ENCODE measurements at places on chromosomes 2 and 18. TPM values are rescaled to one million over a fixed set of nuclear protein-coding genes. Genes with fewer than 3 reads are reported as not detected.

DNA sequence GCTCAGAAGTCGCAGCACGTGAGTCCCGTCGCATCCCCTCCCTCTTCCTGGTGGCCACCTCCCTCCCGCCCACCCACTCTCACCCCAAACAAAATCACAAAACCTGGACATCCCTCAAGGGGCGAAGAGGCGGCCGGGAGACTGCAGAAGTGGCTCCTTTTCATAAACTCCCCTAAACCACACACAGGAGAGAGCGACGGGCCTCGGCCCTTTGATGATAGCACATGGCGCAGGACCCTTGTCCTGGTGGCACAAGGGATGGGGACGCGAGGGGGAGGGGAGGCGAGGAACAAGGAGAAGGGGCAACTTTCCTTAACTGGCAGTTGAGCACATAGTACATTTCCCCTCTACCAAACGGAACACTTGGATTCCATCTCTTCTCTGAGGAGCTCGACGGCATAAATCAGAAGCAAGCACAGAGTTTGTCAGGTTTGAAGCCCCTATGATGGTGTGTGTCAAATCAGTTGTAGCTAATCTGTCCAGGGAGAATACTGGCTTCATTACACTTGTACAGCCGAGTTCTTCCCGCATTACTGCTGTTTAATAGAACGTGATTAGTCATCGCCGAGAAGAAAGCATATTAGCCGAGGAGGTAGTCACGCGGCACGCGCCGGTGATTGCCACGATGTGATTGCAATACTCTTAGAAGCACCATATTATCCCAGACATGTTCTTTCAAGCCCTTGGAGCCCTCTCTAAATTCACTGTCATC, 43.8 kb downstream of the GBX2 start:
- no peaks in the 10 kb centered on the region for H3K27me3 ChIP-seq
- no peak for DNase-seq
- no peaks in the 10 kb centered on the region for H3K4me1 ChIP-seq

GRCh38 chr2:119223521-119224390, at the start of gene STEAP3:
STEAP3 (plus strand) TSS chr2:119223834; CDS start chr2:119231013, 7,179 bp downstream.
- H3K4me3 ChIP-seq: peak within 1 kb of the TSS; percentile 77
- peak; percentile 93 for DNase-seq
- peaks cover 1% of the 10 kb centered on the region for H3K36me3 ChIP-seq
- peaks cover 25% of the 10 kb centered on the region for H3K4me1 ChIP-seq
- no peak within 1 kb of the TSS for H3K27ac ChIP-seq

- no peaks in the 10 kb centered on the region for H3K4me1 ChIP-seq
- H3K36me3 ChIP-seq: no peaks in the 10 kb centered on the region
- H3K27ac ChIP-seq: no peak overlapping the region
- H3K4me3 ChIP-seq: no peak overlapping the region
- H3K27me3 ChIP-seq: no peaks in the 10 kb centered on the region
These were observed 43.4 kb downstream of the DSC3 start for GRCh38 chr18:30999186-30999585.

DNA sequence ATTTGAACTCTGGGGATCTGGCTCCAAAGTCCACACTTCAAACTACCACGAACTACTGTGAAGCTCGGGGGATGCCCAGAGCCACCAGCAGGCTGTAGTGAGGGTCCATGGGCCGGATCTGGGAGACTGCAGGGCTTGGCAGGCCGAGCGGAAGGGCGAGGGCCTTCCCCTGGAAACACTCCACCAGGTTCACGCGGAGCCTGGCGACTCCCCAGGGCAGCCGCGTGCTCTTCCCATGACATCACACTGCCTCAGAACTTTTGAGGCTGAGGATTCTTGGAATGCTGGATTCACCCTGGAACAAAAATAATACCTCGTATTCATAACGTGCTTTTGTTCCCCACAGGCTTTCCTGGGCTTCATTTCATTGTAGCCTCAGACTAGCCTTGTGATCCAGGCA, 201.0 kb downstream of the SMAD7 start:
- DNase-seq: no peak
- no peaks in the 10 kb centered on the region for H3K36me3 ChIP-seq
- H3K4me3 ChIP-seq: no peak overlapping the region
- H3K27me3 ChIP-seq: no peaks in the 10 kb centered on the region

DNA sequence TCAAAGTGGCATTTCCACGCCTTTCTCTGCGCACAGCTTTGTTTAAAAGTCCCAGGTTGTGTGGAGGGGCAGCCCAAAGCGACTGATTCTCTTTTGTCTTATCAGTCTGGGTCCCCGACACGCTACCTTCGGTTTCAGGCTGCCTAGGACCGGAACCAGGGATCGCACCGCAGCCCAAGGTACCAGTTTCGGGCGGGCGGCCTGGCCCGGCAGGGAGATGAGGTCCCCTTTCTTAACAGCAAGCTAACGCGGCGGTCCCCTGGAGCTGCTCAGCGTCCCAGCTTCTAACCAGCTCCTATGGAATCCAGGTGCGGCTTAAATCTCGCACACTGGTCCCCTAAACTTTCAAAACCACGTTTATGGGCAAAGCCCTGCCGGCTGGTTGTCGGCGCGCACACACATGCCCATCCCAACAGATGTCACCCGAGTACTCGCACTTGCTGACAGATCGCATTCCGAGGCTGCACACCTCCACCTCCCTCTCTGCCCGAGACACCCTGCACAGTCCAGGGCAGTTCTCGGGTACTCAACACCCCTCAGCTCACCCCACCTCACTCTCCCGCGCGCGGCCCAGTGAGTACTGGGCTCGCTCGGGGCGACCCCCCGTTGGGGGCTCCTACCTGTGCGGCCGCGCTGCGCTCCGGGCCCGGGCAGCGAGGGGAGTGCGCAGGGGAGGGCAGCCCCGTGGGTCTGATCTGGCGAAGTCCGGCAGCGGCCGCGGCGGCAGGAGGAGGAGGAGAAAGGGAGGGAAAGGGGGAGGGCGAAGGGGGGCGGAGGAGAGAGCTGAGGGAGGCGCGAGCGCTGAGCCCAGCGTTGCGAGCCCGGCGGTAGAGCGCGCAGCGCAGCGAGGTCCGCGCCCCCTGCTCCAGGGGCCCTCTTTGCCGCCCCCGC, at the start of gene EFEMP1:
TSS of gene EFEMP1 (minus strand) at position 692 of the 891 bp plus-strand sequence. CDS start 1,342 bp downstream, outside the sequence.
- H3K27me3 ChIP-seq: no peaks in the 10 kb centered on the region
- no peak within 1 kb of the TSS for H3K4me3 ChIP-seq
- no peaks in the 10 kb centered on the region for H3K4me1 ChIP-seq
- no peaks in the 10 kb centered on the region for H3K36me3 ChIP-seq
- no peak within 1 kb of the TSS for H3K27ac ChIP-seq
- DNase-seq: no peak

GRCh38 chr2:156192468-156192867, 140.1 kb downstream of the NR4A2 start:
- no peak overlapping the region for H3K4me3 ChIP-seq
- H3K36me3 ChIP-seq: no peaks in the 10 kb centered on the region
- no peak overlapping the region for H3K27ac ChIP-seq
- H3K27me3 ChIP-seq: no peaks in the 10 kb centered on the region

GRCh38 chr18:66994790-66995189, 390.9 kb upstream of the CDH19 start:
- H3K4me1 ChIP-seq: no peaks in the 10 kb centered on the region
- no peaks in the 10 kb centered on the region for H3K27me3 ChIP-seq
- DNase-seq: no peak

Gene EIF2AK2
- 50.1 TPM for total RNA-seq

Gene ZSWIM2
- not detected for total RNA-seq

Gene CXCR1
- not detected for total RNA-seq

Gene MAB21L4
- total RNA-seq: 69.9 TPM

Gene VAMP8
- total RNA-seq: 85.5 TPM
